ENCODE measurements at places on chromosomes 1 and 21.

GRCh38 chr1:89978755-89979154 is 16.2 kb upstream of the ZNF326 start:
- no peak for DNase-seq

DNA sequence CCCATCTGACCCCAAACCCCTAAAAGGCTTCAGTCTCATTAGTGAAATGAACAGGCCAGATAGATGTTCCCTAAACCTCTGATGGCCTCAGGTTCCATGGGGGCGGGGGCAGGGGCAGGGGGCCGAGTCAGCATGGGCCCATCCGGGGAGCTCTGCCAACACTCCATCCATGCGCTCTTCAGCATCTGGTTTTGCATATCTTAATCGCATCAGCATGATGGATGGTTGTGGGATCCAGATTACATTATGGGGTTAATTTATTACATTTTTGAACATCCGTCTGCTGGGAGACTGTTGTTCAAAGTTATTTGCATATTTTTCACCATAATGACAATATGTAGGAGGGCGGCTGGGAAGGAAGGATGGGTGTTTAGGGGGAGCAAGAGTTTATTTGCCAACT is 3.1 kb upstream of the MAD2L2 start:
- no peak for DNase-seq

GRCh38 chr1:193054169-193054675 is 4.9 kb downstream of the UCHL5 start:
- DNase-seq = no peak

- no peak for DNase-seq
Observed at GRCh38 chr1:7572654-7573152, 198.4 kb upstream of the VAMP3 start.

DNA sequence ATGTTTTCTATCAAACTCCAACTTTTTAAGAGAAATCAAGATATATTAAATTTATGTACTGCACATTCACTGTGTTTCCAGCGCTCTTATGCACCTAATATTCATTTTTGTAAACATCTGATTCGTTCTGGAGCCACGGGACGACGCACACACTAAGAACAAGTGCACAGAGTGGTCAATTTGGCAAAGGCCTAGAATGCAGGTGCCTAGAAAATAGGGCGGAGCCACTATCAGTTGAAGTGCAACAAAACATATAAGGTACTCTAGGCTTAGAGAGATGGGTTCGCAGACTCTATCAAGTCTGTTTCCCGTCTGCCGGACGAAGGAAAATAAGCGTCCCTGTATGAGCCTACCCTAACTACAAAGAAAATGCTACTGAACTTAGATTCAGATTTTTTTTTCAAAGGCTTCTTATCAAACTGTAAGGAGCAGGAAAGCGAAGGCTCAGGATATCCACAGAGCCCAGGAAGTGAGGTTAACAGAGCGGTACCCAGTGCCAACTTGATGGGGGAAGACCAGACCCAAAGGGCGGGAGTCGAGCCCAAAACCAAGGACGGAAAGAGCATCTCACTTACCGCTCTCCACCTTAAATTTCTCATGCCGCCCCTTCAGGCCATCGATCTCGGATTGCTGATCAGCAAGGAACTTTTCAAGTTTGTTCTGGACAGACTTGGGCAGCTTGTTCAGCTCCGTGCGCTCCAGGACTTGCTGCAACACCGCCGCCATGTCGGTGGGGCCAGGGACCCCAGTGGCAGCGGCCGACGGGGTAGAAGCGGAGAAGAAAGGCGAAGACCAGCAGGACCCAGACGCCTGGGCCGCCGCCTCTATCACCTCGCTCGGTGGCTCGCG is 526 bp downstream of the TPR start:
- DNase-seq = peak; percentile 31

DNA sequence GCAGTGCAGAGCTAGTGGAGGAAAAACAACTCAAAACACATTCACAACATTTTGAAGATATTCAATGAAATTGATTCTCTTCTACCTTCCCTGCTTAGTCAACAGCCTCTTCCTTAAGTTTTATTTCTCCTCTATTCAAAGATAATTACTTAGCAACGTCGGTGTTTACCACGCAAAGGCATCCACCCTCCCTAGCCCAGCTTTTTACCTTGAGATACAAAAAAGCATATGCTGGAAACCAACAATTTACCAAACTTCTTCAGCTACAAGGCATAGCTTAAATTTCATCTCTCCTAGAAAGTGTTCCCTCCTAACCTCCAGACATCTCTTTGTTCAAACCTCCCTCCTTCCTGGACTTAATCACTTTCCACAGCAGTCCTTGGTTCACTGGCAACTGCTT is 102.8 kb upstream of the SOD1 start:
- DNase-seq = no peak

GRCh38 chr21:36994501-36995158 is 11.9 kb upstream of the RIPPLY3 start:
- peak; percentile 53 for DNase-seq

DNA sequence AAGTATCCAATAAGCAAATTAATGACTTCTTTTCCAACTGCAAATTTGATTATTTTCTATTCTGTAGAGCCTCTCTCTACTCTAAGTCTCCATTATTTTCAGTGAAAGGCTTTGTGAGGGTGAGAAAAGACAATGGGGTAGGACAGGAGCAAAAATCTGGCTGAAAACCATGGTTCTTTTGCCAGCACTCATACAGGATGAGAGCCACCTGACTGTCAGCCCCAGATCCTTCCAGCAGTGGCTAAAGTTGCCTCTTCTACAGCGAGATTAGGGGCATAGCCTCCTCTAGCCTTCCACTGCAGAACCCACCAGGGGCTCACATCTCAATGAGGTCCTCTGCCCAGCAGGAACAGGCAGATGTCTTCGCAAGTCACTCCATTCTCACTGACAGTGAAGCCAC is 23.7 kb downstream of the NMNAT2 start:
- DNase-seq = no peak

- DNase-seq = no peak
Observed at GRCh38 chr1:217097819-217098218, 374.6 kb upstream of the ESRRG start.
